NCI-H1417 (cell line): ENCODE measurements at places on chromosomes 4 and X.

DNA sequence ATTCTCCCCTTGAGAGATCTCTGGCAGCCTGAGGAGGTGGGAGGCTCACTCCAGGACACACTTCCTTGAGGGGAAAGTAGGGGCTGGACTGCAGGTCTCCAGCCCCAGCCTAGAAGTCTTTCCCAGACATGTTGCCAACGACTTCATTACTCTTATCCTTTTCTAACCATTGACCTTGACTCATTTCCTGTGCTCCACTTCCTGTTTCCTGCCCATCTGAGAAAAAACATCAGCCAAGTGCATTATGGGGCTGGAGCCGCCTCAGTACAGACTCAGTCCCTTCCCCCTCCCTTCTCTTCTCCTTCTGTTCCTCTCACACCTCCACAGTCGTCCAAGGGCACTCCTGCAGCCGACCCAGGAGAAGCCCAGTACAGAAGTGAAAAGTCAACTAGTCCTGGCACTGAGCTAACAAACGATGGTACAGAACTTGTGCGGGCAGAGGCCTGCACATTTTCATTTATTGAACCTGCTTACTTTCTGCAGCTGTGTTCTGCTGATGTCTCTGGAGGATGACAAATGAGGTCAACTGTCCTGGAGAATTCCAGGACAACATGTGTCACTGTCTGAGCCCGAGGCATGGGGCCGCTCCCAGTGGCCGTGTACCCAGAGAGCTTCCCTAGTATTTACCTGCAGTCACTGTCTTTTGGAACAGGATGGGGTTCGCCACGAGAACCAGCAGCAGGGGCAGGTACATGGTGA lies 20.1 kb downstream of the GPR143 start:
- no peak for DNase-seq

GRCh38 chrX:109874548-109874947 lies 128.4 kb upstream of the TMEM164 start:
- DNase-seq = no peak

DNA sequence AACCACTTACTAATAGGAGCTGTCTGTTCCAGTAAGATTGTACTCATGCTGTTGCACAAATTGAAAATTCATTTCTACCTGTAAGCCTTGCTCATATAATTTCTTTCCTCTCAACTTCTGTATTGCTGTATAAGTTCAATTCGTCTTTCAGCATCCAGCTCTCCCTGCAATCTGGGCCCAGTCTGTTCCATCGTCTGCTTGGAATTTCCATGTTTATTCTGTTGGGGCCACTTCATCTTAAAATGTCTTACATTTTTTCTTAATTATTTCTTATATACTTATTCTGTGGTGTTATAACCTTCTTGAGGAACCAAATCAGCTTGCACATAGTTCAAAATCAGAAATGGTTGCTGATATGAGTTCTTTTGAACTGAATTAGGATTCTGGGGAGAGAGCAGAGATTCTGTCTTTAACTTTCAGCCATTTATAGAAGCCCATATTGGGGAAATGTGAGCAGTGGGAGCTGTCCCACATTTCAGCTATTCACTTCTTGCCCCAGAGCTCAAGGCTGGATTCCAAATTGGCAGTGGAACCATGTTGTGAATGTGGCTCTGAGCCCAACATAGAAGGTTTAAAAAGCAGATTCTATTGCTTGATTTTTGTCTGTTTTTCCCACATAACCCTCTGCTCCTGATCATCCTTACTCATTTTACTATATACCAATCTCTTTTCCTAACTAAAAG lies 291.9 kb downstream of the BMPR1B start:
- DNase-seq = no peak

DNA sequence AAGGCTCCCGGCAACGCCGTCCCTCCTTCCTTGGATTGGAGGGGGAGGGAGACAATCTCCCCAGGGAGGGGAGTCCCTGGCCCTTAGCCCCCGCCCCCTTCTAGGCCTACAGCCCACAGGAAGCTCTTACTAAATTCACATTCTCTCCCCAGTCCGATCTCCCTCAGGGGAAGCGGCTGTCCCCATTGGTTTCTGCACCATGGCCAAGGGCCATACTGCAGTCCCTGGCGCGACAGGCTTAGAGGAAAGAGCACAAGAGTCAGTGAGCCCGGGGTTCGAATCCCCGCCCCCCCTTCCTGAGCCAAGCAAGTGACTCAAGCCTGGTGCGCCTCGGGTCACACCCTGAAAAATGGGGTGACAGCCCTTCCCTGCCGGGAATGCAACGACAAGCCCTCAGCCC lies 1.1 kb downstream of the ABLIM2 start:
- DNase-seq = peak; percentile 12

- DNase-seq = peak; percentile 40
These were observed 141.8 kb downstream of the DCHS2 start for GRCh38 chr4:154349829-154350228.

GRCh38 chr4:162151850-162152249 lies 11.9 kb downstream of the FSTL5 start:
- DNase-seq = peak; percentile 64

GRCh38 chrX:136636121-136636520 lies 11.8 kb upstream of the CD40LG start:
- no peak for DNase-seq

GRCh38 chrX:68936608-68937007 lies 107.8 kb downstream of the EFNB1 start:
- no peak for DNase-seq

DNA sequence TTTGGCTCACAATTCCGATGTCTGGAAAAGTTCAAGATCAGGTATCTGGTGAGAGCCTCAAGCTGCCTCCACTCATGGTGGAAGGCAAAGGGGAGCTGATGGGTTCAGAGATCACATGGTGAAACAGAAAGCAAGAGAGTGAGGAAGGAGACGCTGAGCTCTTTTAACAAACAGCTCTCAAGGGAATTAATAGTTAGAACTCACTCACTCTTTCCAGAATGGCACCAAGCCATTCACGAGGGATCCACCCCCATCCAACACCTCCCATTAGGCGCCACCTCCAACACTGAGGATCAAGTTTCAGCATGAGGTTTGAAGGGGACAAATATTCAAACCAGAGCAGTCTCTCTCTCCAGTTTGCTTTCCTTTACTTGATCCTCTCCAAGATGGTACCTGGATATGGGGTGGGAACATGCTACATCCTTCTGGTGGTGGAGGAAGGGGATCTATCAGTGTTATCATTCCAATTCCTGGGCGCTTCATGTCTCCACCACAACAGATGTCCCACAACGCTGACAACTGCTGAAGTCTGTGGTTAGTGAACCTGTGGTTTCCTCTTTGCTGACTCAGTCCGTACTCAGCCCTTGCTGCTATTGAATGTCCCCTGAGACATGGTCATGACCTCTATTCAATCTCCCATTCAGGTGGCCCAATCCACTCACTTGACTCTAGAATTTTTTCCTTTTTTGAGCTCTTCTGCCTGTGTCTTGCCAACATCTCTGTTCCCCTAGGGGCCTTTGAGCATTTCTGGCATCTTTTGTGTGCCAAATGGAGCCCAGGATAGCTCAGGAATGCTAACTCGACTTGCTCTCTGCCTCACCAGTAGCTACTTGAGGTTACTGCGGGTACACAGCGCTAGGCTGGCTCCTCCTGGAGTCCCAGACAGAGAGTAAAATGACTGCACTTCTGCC lies 395.2 kb downstream of the MID1IP1 start:
- no peak for DNase-seq

DNA sequence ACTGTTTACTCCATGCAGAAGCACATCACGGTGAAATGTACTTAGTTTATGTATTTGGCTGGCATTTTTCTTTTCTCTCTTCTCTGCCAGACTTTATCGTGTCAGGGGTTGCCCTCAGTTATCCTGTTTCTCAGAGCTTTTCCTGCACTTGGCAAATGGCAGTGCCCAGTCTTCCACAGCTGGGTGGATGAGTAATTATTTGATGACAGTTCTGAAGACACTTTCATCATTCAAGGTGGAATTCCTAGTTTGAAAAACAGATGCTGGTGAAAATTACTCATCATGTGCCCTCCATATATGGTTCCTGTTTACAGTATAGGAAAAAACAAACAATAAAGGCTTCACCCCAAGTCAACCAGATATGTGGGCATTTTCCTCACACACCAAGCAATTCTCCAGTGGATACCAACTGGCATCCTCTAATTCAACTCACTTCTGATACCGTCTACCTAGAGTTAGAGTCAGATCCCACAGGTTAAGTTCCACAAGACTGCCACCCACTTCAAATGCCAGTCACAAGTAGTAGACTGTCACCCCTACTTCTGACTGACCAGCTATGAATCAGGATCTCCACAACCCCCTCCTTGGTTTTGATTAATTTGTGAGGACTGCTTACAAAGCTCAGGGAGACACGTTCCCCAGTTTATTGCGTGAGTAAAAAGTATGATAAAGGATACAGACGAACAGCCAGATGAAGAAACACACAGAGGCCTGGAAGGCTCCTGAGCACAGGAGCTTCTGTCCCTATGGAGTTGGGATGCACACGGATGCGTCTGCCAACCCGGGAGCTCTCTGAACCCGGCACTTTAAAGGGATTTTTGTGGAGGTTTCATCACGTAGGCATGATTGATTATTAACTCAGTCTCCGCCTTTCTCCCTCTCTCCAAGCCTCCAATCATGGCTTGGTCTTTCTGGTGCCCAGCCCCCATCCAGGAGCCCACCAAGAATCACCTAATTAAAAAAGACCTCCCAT lies 72.9 kb downstream of the CLDN34 start:
- DNase-seq = no peak

GRCh38 chr4:99248714-99249113 lies 29.7 kb upstream of the ADH6 start:
- DNase-seq = no peak

- no peak for DNase-seq
These were observed 50.0 kb downstream of the ATOH1 start for GRCh38 chr4:93878566-93878965.

DNA sequence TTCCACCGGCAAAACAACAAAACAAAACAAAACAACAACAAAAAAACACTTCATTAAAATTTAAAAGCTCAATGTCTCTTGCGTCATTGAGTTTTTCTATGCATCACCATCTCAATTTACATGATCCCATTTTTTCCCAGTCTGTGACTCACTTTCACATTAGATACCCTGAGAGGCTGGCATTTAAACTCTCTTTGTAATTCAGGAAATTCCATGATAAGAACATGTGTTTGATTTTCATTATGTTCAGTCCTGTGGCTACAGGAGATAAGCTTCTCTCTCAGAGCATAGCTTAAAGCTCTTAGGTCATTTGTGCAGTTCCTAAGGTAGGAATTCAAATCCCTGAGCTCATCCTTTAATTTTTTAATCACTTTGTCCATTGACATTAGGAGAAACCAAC lies 104.6 kb downstream of the NBDY start:
- no peak for DNase-seq
